Right cardiac atrium (tissue), 5 donors: ENCODE measurements at places on chromosomes 5 and 9. TPM values are rescaled to one million over a fixed set of nuclear protein-coding genes. Genes with fewer than 3 reads are reported as not detected.

STRBP gene
- total RNA-seq, result 26.8 TPM

CEP78 gene
- total RNA-seq, result 6.9 TPM

DDX4 gene
- not detected for total RNA-seq

HRCT1 gene
- total RNA-seq, result 5.9 TPM

UNC5A gene
- total RNA-seq, result 0.62 TPM

DRD1 gene
- total RNA-seq, result not detected

CBY3 gene
- total RNA-seq, result not detected

PROB1 gene
- total RNA-seq, result 30.4 TPM

MEGF10 gene
- total RNA-seq, result 1.7 TPM

ARRDC1 gene
- total RNA-seq, result 13.7 TPM

TMOD1 gene
- total RNA-seq, result 197 TPM

SLC46A2 gene
- not detected for total RNA-seq

PTGES gene
- 5.4 TPM for total RNA-seq
